ENCODE measurements at places on chromosomes 7 and 10.

DNA sequence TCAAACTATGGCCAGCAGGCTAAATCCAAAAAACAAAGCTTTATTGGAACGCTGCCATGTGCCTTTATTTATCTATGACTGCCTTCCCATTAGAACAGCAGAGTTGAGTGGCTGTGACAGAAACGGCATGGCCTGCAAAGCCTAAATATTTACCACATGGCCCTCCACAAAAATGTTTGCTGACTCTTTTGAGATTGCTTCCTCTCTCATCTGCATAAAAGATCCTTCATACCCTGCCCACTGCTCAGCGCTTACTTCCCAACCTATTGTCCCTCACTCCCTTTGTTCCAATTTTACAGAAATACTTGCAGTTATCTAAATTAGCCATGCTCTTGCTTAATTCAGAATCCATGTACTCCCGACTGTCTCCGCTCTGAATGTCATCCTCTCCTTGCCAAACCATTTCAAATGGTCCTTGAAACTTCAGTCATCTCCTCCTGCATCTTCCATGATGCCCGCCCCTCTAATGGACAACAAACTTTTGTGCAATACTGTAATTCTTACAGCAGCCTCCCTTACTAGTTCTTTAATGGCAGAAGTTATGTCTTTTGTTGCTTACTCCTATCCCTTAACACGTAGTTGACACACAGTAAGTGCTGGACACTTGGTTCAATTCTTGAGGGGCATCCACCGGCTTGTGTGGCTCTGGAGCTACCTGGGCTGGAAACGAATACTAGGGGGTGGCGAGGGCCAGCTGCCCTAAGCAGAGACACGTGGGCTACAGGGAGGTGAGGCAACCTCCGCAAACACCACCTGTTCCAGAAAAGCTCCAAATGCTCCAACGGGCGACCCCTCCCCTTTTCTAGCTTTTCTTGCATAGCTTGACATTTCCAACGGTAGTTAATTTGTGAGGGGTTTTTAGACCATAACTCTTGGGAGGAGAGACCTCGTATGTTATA, 832 bp downstream of the XRCC2 start:
- peak; percentile 93 for DNase-seq

- DNase-seq = no peak
Observed at GRCh38 chr10:92590623-92591549, 2.0 kb upstream of the KIF11 start.

GRCh38 chr7:33854178-33854577, 51.2 kb upstream of the BMPER start:
- no peak for DNase-seq

DNA sequence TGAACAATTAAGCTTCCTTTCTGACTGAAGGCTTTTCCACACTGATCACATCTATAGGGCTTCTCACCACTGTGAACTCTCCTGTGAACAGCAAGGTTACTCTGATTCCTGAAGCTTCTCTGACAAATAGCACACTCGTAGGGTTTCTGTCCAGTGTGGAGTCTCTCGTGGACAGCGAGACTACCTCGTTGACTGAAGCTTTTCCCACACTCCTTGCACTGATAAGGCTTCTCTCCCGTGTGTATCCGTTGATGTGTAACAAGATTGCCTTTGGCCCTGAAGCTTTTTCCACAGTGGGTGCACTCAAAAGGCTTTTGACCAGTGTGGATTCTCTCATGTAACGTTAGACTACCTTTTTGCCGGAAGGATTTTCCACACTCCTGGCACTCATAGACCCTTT, 4.4 kb downstream of the ZNF32 start:
- DNase-seq = no peak

All from NCI-H748 treated with DMSO at 0.1 percent for 48 hours (cell line).